DMS79 (cell line): ENCODE measurements at places on chromosomes 1 and 21.

- DNase-seq: no peak
Observed at GRCh38 chr1:91842563-91842962, 43.4 kb downstream of the TGFBR3 start.

DNA sequence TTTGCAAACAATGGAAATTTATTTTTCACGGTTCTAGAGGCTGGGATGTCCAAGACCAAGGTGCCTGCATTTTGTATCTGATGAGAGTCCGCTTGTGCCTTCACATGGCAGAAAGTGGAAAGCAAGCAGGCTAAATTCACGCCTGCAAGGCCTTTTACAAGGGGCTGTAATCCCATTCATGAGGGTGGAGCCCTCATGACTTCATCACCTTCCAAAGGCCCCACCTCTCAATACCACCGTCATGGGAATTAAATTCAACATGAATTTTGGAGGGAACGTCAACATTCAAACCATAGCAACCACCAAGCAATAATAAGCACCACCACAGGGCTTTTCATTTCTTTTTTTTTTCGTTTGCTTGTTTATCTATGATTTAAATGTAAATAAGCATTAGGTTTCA is 115.3 kb downstream of the C1orf21 start:
- DNase-seq: no peak

- no peak for DNase-seq
Observed at GRCh38 chr1:116538544-116538943, 32.3 kb downstream of the CD58 start.

DNA sequence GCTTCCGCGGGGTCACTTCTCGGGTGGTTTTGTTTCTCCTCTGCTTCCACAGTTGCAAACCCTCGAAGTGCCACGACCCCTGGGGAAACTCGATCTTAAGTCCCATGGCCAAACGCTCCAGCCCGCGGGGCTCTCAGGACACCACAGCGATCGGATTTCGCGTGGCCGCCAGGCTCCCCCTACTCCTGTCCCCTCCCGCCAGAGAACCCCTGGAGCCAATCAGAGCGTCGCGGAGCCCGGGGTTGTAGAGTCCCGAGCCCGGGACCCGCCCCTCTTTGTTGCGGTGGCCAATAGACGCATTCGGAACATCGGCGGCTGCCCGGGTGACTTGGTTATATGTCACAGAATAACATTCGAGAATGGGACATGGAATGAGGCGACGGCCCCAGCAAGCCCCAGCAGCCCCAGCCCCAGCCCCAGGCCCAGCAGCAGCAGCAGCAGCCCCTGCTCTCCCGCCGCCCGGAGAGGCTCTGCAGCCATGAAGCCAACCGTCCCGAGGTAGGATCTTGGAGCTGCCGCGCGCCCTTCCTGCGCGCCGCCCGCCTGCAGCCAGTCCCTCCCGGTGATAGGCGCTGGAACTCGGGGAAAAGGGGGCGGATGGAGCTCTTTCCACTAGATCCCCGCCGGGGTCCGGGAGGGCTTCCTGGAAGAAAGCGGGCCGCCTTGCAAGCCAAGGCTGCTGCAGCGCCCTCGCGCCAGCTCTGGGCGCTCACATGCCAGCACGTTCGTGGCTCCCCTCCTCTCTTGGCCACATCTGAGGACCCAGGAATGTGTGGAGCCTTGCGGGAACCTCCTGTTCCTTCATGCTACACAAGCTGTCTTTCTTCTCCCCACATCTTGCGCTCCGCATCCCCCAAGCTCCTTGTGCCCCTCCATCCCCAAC is at the start of gene VASH2:
VASH2 (plus strand) TSS at position 299 of the 883 bp plus-strand sequence. CDS start 1,002 bp downstream, outside the sequence.
- peak; percentile 77 for DNase-seq

DNA sequence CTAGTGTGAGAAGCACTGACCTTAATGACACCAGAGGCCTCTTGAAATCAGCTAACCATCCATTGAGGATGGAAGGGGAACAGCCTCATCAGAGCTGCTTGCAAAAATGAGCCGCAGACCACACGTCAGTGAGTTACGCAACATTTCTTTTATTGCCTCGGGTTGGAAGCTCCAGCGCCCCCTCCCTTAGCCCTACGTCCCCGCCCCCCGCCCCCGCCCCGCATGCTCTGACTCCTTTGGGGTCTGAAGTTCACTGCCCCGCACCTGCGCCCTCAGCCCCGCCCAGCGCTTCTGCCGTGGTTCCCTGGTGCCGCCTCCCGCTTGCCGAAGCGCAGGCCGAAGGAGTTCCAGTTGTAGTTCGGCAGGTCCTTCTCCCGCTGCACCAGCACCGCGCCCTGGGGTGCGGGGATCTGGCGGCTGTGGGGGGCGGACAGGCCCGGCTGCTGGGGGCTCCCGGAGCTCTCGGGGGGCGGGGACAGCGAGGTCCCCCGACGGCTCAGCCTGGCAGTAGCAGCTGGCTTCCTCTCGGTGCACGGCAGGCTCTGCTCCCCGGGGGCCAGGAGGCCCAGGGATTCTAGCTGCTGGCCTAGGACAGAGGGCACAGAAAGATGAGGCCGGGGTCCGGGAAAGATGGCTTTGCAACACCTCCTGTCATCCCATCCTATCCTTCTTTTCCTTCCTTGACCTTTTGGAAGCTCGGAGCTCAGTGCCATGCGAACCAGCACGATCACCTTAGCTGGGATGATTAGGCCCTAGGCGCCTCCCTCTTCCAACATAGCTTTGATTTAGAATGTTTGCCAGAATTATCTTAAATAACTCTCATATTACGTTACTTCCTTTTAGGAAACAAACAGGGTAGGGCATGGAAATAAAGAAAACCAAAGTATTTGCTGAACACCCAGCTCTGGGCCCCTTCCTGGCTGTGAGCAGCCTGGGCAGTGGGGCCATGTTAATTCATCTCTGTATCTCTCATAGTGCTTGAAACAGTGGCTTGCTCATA is 5.8 kb downstream of the KISS1 start:
- DNase-seq: no peak

DNA sequence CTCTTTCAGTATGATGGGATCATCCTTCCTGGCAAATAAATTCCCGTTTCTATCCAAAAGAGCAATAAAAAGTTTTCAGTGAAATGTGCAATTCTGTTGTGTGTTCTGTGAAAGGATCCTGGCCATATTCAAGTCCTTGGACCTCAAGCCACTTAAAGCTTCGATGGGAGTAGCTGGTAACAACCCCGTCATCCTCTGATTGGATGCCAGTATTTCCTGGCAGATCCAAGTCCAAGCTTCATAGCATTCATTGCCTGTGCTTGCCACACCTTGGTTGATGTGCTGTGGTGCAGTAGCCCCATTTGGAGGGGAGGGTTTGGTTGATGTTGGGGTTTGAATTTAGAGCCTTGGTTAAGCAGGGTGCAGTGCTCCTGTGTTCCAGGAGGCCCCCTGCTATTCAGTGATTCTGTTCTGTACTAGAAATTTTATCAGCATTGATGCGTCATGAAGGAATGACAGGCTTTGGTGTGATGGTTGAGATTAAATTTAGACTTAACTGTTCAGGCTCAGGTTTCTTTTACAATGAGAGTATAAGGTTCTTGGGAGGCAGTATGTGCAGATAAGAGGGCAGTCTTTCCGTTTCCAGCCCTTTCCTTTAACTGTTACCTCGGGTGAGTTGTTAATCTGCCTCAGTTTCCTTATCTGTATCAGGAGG is 4.9 kb downstream of the RPL11 start:
- no peak for DNase-seq
